ENCODE measurements at places on chromosomes 2 and 18. TPM values are rescaled to one million over a fixed set of nuclear protein-coding genes. Genes with fewer than 3 reads are reported as not detected.

The NDC80 gene
- 14.2 TPM for total RNA-seq

The TEX44 gene
- total RNA-seq, result not detected

The DCDC2C gene
- total RNA-seq, result 0.54 TPM

The DYNAP gene
- total RNA-seq, result not detected

The CCDC74B gene
- total RNA-seq, result 7.5 TPM

The MPP4 gene
- not detected for total RNA-seq

The OSBPL6 gene
- total RNA-seq, result 5.7 TPM
